Keratinocyte (primary cell): ENCODE measurements at places on chromosomes 13 and 19.

- no peak for DNase-seq
These were observed 14.2 kb upstream of the RNF6 start for GRCh38 chr13:26236296-26236695.

- DNase-seq, result no peak
These were observed 256.9 kb downstream of the SPRY2 start for GRCh38 chr13:80083853-80084676.

DNA sequence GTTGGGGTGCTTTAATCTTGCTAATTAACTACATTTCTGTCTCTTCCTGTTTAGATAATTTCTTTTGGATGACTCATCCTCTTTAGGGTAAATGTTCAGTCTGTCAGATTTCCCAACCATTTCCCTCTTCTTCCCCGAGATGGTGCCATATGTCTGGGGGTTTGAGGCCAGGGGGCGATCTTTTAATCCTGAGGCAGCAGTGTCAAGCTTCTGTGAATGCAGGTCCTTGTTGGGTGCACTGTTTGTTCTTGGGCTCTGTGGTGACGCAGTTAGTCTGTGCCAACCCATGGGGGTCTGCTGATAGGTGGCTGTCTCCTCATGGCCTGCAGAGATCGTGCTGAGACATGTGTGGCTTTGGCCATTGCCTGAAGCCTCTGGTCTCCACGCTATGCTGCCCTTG lies 420.4 kb downstream of the NDFIP2 start:
- no peak for DNase-seq

GRCh38 chr13:94139393-94139995 lies 340.0 kb downstream of the DCT start:
- no peak for DNase-seq

GRCh38 chr19:17719730-17720400 lies 585 bp downstream of the MAP1S start:
- no peak for DNase-seq

GRCh38 chr19:56189785-56190184 lies 7.8 kb downstream of the ZSCAN5B start:
- DNase-seq, result no peak

GRCh38 chr13:42762251-42762650 lies 19.1 kb upstream of the FAM216B start:
- peak; percentile 4 for DNase-seq

DNA sequence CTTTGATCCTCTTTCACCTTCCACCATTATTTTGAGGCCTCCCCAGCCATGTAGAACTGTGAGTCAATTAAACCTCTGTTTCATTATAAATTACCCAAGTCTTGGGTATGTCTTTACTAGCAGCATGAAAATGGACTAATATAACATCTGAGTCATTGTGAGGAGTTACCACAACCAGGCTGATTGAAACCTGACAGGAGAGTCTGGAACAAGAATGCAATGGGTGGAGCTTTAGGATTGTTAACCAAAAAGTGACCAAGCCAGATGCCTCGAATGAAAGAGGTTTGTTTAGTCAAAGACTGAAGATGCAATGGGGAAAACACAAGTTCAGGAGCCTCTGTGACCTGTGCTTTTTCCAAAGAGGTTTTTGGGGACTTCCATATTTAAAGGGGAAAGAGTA lies 659.0 kb downstream of the SLITRK6 start:
- peak; percentile 26 for DNase-seq

GRCh38 chr13:39329182-39329639 lies 273.8 kb downstream of the LHFPL6 start:
- DNase-seq, result no peak

DNA sequence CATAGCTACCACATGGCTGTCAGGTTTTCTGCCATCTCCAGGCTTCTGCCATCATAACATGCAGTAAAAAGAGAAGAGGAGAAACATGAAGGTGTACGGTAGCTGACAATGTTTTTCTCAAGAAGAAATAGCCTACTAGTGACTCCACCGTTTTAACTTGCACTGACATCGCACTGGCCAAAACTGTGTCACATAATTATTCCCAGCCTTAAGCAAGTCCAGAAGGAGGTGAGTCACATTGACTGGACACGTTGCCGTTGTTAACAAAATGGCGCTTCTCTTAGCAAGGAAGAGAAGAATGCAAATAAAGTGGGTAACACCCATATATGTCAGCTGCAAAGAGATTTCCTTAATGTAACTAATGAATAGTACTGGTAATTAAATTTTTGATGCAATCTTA lies 810.4 kb upstream of the SLC10A2 start:
- DNase-seq, result no peak

DNA sequence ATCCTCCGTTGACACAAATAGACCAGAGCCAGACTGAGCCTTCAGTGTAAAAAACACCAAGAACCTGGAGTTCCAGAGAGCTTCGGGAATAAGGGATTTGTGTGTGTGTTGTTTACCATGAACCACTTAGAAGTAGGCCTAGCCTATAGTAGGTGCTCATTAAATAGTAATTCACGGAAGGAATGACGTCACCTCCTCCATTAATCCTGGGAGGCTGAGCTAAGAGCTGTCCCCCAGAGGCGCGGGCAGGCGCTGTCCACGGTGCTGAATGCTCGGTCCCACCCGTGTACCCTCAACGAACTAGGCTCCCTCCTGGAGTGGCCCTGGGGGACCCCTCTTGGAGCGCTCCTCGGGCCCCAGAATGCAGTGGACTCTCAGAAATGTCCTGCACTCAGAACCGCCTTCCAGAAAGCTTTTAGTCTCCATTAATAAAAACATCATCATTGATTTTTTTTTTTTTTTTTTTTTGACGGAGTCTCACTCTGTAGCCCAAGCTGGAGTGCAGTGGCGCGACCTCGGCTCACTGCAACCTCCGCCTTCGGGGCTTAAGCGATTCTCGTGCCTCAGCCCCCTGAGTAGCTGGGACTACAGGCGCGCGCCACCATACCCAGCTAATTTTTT lies 6.5 kb downstream of the UNC13A start:
- DNase-seq, result no peak

- DNase-seq, result no peak
These were observed at the start of gene NAT14 for GRCh38 chr19:55484593-55485438. TSS of gene NAT14 (plus strand) at chr19:55485188. CDS start at chr19:55485709, 521 bp downstream.

- no peak for DNase-seq
These were observed 29.6 kb downstream of the PAK4 start for GRCh38 chr19:39155114-39155700.

- no peak for DNase-seq
These were observed 191.4 kb downstream of the POSTN start for GRCh38 chr13:37407156-37407555.

DNA sequence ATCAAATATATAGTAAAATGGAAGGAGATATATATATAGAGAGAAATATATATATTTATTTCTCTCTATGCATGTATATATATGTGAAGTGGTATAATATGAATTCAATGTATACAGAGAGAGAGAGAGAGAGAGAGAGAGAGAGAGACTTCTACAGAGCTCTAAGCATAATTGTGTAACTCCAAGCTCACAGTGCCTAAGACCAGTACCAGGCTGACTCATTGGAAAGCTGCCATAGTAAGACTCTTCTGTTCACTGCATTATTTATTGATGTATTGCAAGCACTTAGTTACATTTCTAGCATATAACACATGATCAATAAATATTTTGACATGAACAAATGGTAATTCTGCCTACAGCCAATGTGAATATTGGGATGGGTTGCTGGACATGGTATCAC lies 1734.7 kb downstream of the SLITRK1 start:
- no peak for DNase-seq

GRCh38 chr13:114019367-114019766 lies 45.5 kb upstream of the C13orf46 start:
- DNase-seq, result no peak

DNA sequence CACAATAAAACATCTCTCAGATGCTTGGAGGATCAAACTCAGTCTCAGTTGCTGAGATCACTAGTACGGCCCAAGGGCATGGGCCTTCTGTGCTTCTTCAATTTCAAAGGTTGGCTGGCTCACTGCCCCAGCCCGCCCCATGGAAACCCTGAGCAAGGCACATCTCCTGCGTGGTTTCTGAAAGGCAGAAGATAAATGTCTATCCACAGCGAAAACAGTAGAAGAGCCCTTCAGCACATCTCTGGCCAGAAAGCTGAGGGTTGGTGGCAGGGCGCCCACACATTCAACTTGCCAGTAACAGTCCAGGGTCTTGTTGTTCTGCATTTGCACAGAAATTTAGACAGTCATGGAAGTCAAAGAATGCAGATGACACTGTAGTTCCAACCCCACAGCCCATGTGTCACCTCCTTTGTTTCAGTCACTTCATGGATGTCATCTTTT lies 24.0 kb upstream of the KATNAL1 start:
- no peak for DNase-seq

DNA sequence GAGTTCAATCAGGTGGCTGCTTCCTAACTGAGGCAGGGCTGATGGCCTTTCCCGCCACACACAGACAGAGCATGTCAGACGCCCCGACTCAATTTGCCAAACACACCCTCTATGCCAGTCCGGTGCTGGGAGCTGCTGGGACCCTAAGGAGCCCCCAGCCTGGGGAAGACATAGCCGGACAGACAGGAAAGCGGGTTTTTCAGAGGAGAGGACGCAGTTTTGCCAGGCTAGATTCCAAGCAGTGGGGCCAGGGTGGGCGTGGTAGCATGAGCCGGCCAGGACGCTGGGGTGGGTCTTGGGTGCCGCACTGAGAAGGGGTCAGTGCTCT lies 19.8 kb downstream of the MAST3 start:
- DNase-seq, result no peak

DNA sequence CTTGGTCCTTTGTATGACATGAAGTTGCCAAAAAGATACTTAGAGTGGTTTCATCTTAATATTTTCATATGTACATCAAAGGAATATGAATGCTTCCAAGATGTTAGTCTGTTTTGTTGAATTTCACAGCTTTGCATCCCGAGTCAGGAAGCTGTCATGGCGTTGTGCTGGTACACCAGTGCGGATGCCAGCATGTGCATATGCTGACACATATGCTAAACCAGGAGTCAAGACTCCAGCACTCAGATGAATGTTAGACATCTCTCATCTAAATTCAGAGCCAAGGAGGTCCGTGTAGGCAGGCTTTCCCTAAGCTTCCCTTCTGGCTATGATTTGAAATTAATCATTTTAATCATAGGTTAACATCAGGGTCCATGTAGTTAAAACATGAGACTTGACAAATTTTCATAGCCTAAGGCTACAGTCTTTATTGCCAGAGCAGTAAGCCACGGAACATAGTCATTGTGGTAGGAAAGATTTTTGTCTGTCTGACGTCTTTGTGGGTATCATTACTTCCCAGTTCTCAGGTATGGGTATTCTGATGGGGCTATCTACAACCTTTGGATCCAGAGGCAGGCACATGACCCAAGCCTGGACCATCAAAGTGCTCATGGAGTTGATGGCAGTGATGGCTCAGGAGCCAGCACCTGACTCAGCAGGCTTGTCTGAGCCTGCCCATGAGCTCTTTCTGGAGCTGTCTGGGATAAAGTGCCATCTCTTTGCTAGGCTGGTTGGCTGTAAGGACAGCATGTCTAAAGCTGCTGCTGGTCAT lies 246.1 kb downstream of the KCNRG start:
- DNase-seq, result no peak

DNA sequence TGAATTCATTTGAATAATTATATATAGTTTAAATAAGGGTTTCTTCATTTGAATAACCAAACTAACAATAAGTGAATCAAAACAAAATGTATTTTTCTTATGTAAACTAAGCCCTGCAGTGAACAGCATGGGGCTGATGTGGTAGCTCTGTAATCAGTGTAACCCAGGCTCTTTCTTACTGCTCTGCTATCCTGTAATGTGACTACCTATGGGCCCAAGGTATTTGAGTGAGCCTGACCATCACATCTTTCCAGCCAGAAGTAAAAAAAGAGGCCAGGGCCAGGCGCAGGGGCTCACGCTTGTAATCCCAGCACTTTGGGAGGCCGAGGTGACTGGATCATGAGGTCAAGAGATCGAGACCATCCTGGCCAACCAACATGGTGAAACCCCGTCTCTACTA lies 494.6 kb downstream of the DCT start:
- no peak for DNase-seq

GRCh38 chr13:43653980-43654379 lies 132.8 kb downstream of the ENOX1 start:
- no peak for DNase-seq
